Panc1 (cell line): ENCODE measurements at places on chromosomes 11 and 22.

GRCh38 chr11:114237321-114238280 is 58.6 kb upstream of the NNMT start:
- no peak for DNase-seq

DNA sequence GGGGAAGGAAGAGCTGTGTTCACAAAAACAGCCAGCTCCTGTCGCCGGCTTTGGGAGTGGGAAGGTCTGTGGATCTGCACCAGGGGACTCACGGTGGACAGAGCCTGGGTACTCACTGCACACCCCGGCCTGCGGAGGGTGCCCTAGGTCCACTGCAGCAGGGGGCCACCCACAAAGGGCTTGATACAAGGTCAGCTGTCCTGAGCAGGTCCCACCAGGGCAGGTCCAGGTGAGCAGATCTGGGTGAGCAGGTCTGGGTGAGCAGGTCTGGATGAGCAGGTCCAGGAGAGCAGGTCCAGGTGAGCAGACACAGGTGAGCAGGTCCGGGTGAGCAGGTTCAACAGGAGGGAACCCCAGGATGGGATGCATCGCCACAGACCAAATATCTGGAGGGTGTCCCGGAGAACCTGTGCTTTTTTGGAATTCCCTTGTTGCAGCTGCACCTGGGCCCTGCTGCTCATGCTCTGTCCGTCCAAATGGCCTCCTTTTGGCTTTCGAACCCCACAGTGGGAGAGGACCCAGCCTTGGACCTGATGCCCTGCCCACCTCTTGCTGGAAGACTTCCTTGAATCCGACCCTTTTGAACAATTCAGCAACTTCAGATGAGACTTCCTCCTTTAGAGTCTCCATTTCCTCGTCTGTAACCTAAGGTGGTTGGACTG is 485.3 kb downstream of the TBC1D22A start:
- DNase-seq: no peak

- no peak for DNase-seq
Observed at GRCh38 chr11:4647766-4648165, 4.0 kb downstream of the OR51E1 start.

- DNase-seq: no peak
Observed at GRCh38 chr11:78907636-78908035, 333.0 kb upstream of the NARS2 start.

GRCh38 chr11:46377831-46378230 is 3.6 kb upstream of the MDK start:
- DNase-seq: no peak

- DNase-seq: no peak
Observed at GRCh38 chr11:98895936-98896335, 124.8 kb upstream of the CNTN5 start.

- no peak for DNase-seq
Observed at GRCh38 chr22:30605449-30606110, 1.4 kb upstream of the TCN2 start.

DNA sequence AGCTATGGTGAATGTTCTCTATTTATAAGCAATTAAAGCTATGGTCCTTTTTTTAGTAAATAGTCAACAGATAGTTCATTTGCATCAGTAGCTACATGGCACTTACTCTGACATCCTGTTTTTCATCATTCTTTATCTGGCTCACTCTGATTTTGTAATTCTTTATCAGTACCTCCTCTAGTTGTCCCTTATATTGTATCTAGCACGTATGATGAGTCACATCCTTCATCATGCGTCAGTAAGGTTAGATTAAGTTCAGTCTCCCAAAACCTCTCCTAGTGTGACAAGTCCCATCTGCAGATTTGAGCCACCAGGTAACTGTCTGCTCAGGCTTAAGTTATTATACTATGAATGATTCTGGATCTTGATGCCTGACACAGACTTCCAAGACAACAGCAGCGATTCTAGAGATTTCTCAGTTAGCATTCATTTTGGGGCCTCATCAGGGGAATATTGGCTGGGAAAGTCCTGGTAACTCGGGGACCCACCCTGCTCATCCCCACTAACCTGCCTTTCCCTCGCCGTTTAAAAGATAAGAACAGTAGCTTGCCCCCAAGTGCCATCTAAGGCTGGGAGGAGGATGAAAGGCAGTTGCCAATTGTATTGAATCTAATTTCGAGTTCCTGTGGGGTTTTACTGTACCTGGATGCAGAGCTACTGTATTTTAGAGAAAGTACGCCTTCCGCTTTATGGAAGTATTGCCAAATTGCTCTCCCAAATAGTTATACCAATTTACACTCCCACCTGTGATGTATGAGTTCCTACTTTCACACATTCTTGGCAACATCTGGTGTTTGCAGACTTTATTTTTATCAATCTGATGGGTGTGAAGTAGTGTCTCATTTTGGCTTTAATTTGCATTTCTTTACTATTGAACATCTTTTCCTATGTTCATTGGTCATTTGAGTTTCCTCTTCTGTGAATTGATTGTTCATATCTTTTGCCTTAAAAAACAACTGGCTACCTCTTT is 55.9 kb downstream of the ZC3H12C start:
- DNase-seq: no peak

DNA sequence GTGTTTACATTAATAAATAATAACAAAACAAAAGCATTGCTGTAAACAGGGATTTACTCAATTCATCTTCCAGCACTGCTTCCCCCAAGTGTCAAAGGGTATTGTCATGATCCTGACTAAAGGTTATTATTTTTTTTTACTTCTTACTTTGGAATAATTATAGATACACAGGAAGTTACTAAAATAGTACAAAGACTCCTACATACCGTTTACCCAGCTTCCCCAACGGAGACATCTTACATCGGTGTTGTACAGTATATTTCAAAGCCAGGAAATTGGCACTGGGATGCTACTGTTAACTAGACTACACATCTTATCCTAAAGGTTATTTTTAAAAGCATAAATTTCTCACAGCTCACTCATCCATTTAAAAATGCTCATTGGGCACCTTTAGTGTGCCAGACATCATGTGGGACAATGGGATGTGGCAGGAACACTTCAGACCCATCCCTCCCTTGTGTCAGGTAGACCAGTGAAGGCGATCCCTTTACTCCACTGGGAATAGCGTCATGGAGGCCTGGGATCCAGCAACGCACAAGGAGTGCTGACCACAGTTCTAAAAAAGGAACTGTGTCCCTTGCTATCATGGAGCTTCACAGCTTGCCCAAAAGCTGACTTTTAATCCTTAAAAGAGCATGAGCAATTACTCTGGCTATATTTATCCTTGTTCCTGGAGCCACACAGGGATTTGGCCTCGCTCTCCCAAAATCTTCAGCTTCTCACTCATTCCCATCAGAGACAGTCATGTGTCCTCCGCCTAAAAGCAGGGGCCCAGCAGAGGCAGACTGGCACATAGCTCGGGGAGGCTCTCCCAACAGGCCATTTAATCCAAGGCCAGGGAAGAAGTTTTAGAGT is 3.1 kb upstream of the IRAG1 start:
- no peak for DNase-seq

- DNase-seq: peak; percentile 39
Observed at GRCh38 chr11:47189100-47189834, 3.0 kb upstream of the PACSIN3 start.

- DNase-seq: no peak
Observed at GRCh38 chr22:44718418-44718817, 16.4 kb downstream of the PRR5 start.

DNA sequence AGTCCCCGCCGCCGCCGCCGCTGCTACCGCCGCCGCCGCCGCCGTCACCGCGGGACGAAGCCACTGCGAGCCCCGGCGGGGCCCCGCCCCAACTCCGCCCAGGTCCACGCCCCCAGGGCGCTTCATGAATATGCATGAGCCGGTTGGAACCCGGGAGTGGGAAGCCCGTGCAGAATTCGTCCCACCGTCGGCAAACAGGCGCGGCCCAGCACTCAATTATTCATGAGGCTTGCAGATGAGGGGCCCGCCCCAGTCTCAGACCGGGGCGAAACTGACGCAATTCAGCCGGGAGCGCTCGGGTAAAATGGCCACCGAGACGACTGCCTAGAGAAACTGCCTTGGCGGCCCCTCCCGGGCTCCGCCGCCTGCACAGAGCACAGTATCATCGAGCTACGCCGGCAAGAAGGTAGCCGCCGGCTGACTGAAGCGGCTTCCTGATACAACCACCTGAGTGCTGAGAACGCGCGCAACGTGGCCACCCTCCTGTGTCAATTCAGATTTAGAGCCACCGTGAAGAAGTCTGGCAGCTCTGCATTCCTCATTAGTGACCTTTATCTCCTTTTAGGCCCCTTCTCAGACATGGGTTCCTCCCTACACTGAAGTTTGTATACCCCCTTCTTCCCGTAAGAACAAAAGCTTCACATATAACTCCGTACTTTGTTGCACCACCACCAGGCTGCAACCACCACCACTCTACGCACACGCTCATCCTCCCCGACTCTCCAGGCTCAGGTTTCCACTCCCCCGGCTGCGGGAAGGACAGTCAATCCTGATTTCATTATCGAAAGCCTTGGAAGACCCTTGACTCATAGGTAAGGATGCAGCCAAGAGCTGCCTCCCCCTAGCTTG is at the start of gene TNKS1BP1:
Gene TNKS1BP1 (minus strand): TSS at position 67 of the 849 bp plus-strand sequence. CDS start 3,067 bp downstream, outside the sequence.
- DNase-seq: no peak

DNA sequence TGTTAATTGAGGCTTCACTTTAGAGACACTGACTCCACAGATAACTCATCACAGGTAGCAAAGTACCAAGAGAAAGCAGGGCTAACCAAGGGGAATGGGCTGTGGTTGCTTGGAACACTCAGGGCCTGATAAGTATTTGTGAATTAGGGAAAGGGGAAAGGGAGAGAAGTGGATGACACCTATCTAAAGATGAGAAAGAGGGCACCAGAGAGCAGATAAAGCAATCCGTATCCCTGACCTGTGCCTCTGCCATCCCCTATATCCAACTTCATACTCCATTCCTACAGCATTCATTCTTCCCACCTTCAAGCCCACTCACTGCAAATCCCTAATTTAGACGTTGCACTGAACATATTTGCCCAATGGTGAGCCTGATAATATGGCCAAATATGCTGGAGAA is 43.0 kb upstream of the API5 start:
- no peak for DNase-seq

DNA sequence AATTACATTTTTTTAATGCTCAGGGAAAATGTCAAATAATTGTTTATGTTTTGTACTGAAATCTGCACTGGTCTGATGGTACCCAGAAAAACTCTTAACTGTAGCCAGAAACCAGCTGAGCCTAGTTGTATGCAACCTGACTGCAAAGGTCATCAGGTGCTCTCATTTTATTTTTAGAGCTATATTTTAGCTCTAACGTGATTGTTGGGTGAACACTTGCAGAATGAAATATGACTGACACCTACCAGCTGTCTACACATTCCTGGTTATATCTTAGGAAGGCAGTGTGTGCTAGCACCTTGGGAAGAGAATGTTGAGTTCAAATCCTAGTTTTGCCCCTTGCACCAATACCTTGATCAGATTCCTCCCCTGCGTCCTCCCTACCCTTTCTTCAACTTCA is 23.6 kb downstream of the PTPRJ start:
- DNase-seq: no peak

DNA sequence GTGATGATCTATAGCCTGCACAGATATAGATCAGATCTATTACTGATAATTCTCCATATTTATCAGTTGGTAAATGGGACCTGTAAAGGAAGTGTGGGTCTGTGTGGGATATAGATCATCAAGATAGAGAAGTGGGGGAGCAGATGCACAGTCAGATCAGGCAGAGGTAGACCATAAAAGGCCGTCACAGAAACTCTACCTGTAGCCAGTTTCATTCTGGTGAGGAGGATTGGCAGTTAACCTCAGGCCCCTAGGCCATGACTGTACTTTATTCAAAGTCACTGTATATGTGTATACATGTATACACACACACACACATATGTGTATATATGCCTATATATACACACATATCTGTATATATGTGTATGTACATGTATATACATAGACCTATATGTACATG is 69.1 kb downstream of the ADM start:
- DNase-seq: no peak

DNA sequence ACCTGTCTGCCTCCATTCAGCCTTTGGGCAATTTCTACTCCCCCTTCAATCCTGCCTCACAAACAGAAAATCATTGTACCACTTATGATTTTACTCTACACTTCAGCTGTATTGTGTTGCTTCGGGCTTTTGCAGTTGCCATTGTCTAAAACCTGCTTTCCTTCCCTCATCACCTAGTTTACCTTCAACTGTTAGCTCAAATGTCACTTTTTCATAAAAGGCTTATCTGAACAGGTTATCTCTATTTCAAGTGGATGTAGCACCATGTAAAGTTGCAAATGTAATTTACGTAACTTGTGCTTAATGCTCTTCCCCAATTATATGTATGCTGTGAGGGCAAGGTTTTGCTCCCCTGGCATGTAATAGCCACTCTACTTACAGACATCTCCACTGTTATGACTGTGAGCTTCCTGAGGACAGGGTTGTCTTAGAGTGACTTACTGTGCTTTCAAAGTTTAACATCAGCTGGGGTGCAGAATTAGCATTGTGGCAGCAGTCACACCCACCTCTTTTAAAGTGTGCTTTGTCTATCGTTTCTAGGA is 5.4 kb downstream of the RPS25 start:
- DNase-seq: no peak

- DNase-seq: no peak
Observed at GRCh38 chr11:82730286-82730685, 3.4 kb downstream of the FAM181B start.

GRCh38 chr11:2599561-2600189 is 100.1 kb downstream of the KCNQ1OT1 start:
- no peak for DNase-seq

GRCh38 chr22:50705219-50705691 is 32.6 kb downstream of the SHANK3 start:
- no peak for DNase-seq

GRCh38 chr22:50531962-50532674 is 2.3 kb upstream of the TYMP start:
- no peak for DNase-seq

GRCh38 chr22:19900707-19901436 is 40.7 kb upstream of the COMT start:
- no peak for DNase-seq

DNA sequence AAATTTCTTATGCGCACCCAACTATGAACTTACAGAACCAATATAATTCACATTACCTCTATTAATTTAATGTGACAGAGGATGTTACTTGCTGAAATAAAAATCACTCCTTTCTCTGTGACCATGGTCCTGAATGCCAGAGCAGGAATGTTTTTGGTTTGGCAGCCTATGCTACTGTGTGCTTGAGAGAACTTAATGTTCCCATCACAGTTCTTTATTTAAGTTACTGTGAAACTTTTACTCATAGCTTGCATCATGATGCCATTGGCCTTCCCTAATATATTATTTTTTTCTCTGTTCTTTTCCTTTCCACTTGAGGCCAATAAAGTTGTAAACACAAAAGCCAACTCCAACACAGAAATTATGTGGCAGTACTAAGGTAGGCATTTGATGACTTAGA is 142.2 kb downstream of the FAM76B start:
- DNase-seq: no peak

DNA sequence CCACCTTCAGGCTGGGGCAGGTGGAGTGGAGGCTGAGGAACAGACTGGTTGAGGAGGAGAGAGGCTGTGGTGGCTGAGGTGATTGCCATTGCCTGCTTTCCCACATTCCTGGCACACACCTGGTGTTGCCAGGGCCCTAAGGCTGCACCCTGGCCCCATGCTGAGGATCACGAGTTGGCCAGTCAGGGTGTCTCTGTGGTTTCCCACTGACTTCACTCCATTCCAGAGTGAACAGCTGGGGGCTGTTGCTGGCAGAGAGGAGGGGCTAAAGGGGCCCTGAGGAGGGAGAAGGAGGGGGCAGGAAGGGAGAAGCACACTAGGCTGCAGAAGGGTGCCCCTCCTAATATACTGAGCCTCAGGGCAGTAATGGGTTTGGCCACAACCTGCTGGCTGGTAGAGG is 1.8 kb downstream of the TMEM86A start:
- DNase-seq: no peak

GRCh38 chr22:46119093-46119728 is 31.1 kb upstream of the PPARA start:
- no peak for DNase-seq
